ENCODE measurements at places on chromosomes 3 and 15. TPM values are rescaled to one million over a fixed set of nuclear protein-coding genes. Genes with fewer than 3 reads are reported as not detected.

Gene CD200R1L
- total RNA-seq, result not detected

Gene CISH
- total RNA-seq, result 308 TPM

Gene COL8A1
- total RNA-seq, result not detected

Gene XCR1
- not detected for total RNA-seq

Gene SUSD5
- total RNA-seq, result not detected

Gene EMC7
- total RNA-seq, result 63.1 TPM

Gene SPATA12
- not detected for total RNA-seq

Gene PPP4R2
- total RNA-seq, result 76.9 TPM

Gene TMEM45A
- 0.17 TPM for total RNA-seq

Gene ITIH4
- total RNA-seq, result 25.5 TPM

Gene C2CD4B
- not detected for total RNA-seq

Gene CRYGS
- 4.5 TPM for total RNA-seq

Gene IGSF10
- not detected for total RNA-seq

Gene B3GNT5
- 0.67 TPM for total RNA-seq

Gene TRPM1
- not detected for total RNA-seq

Gene GATM
- 2.0 TPM for total RNA-seq

Gene C15orf62
- total RNA-seq, result 1.0 TPM

Gene MST1
- total RNA-seq, result 10.0 TPM

Gene TPM1
- 4.5 TPM for total RNA-seq

Gene IQCB1
- 28.4 TPM for total RNA-seq

Gene TOPAZ1
- total RNA-seq, result not detected

Gene PDIA5
- total RNA-seq, result 12.3 TPM

Gene CHRFAM7A
- total RNA-seq, result not detected

Gene GASK1A
- not detected for total RNA-seq

Gene GREM1
- total RNA-seq, result not detected

Gene TRIM42
- not detected for total RNA-seq

Gene THPO
- not detected for total RNA-seq

Gene SLC2A2
- not detected for total RNA-seq

Gene AADACL2
- total RNA-seq, result not detected

Gene TEX55
- not detected for total RNA-seq

Gene ADPRH
- total RNA-seq, result 1.4 TPM

Gene PPM1L
- 5.8 TPM for total RNA-seq

Gene GUCA1C
- total RNA-seq, result not detected

Gene FBXO40
- not detected for total RNA-seq

Gene WDR93
- not detected for total RNA-seq

Gene NEK10
- 0.56 TPM for total RNA-seq

Gene LIPH
- total RNA-seq, result not detected

Gene C2CD4A
- not detected for total RNA-seq

Gene MINAR1
- total RNA-seq, result 0.40 TPM

Gene THSD4
- not detected for total RNA-seq

Gene ISL2
- 0.82 TPM for total RNA-seq

Gene CLEC3B
- 0.37 TPM for total RNA-seq

Gene DPPA2
- total RNA-seq, result not detected

Gene AMT
- 6.3 TPM for total RNA-seq

Gene DHX36
- 72.0 TPM for total RNA-seq

Measured in activated CD4-positive, alpha-beta T cell treated with anti-CD3 and anti-CD28 coated beads, Interleukin-2, amount 10 ng/mL, durations not matched to agents 7 days and 5 days (primary cell).